ENCODE measurements at places on chromosomes 5 and 9.
A peak's percentile ranks its signal among the peaks of the same experiment; 100 is the strongest.

- H3K4me3 ChIP-seq = no peak overlapping the region
- no peak for DNase-seq
- H3K4me1 ChIP-seq = no peaks in the 10 kb centered on the region
- H3K36me3 ChIP-seq = no peaks in the 10 kb centered on the region
- H3K27ac ChIP-seq = no peak overlapping the region
- H3K27me3 ChIP-seq = no peaks in the 10 kb centered on the region
Measured at GRCh38 chr9:126486276-126486675, 127.5 kb upstream of the LMX1B start.

DNA sequence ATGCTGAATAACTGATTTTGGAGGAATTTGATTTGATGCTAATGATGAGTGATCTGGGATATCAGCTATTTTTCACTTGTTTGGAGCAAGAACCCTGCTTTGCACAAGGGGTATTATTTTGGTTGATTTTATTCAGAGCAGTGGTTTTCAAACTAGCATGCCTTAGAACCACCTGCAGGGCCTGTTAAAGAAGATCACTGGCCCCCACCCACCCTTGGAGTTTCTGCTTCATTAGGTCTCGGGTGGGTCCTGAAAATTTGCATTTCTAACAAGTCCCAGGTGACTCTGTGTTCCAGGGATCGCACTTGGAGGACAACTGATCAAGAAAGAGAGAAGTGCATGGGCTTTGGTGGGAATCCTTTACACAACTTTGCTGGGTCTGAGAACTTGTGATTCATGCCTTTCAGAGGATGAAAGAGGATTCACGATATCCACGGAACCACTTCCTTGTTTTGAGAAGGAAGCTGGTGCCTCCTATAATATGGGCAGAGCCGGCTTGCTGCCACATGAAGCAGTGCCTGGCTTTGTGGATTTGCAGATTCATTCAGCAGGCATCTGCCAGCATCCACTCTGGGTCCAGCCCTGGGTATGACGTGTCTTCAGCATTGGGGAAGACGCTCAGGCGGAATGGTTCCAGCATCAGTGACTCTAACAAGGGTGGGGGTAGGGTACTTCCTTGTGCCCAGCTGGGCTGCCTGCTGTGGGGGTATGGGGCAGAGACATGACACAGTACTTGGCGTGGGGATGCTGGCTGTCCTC is 106.6 kb upstream of the PITX1 start:
- H3K36me3 ChIP-seq = no peaks in the 10 kb centered on the region
- peak overlapping the region; percentile 5 for H3K4me3 ChIP-seq
- no peaks in the 10 kb centered on the region for H3K27me3 ChIP-seq
- H3K27ac ChIP-seq = peak overlapping the region; percentile 59

DNA sequence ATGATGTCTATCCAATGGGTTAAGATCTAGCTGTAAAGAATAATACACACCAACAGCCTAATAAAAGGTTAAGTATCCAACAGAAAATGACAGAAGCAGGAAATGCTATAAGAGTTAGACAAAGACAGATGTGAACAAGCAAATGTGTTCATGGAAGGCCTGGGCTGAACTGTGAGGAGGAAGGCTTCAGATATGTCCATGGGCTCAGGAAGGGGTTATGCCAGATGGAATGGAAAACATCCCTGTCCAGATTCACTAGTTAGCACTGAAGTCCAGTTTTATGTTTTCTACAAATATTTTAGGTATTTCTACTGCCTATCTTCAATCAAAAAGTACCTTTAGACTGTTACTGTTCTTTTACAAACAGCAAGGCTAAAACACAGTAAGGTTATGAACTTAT is 27.1 kb downstream of the ERAP1 start:
- no peak overlapping the region for H3K4me3 ChIP-seq
- H3K27ac ChIP-seq = peak overlapping the region; percentile 75
- peaks cover 16% of the 10 kb centered on the region for H3K36me3 ChIP-seq
- peaks cover 33% of the 10 kb centered on the region for H3K4me1 ChIP-seq
- no peak for DNase-seq

DNA sequence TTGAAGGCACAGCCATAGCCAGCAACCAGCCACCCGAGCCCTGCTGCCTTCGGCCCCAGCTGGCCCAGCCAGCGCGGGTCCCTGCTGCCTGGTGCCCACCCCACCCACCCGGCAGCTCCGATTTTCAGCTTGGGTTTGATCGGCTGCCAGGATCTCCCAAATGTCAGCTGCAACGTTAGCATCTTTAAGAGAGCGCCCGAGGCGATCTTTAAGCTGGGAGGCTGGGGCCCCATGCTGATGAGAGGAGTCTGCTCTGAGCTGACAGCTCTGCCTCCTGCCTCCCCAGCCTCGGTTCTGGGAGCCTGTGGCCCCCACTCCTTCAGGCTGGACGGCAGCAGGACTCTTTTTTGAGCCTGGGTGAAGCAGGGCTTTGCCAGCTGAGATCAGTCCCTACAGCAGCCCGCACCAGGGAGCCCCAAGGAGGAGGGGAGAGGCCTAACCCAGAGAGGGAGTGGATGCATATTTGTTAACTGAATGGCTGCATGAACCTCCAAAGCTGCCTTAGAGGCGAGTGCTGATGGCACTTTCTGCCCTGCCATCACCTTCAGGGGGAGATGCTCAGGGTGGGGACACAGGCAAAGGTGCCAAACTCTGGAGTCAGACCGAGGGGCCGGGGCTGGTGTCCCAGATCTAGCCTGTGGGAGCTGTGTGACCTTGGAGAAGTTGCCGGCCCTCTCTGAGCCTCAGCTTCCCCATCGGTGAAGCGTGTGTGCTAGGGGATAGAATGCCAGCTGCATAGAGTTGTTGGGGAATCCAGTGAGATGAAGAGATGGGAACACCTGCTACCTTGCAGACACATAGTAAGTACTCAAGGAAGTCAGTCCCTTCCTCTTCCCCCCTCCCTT is 165.5 kb downstream of the C9orf50 start:
- no peak overlapping the region for H3K27ac ChIP-seq
- H3K4me3 ChIP-seq = no peak overlapping the region
- peaks cover 8% of the 10 kb centered on the region for H3K27me3 ChIP-seq
- H3K4me1 ChIP-seq = peaks cover 5% of the 10 kb centered on the region
- DNase-seq = no peak

DNA sequence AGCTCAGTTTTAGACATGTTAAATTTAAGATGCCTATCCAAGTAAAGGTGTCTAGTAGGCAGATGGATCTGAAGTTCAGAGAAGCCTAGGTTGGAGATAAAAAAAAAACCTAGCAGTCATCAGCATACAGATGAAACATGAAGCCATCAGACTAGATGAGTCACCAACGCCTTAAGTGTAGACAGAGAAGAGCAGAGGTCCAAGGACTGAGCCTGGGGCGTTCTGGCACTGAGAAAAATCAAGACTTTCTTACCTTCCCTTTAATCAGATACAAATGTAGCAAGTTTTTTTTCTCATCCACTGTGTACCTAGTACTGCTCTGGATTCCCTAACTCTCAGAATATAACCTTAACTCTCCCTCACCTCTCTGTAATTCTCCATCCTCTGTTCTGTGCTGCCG is 97.3 kb downstream of the SIL1 start:
- no peak overlapping the region for H3K4me3 ChIP-seq
- no peak overlapping the region for H3K27ac ChIP-seq
- no peaks in the 10 kb centered on the region for H3K27me3 ChIP-seq
- no peak for DNase-seq

GRCh38 chr9:589723-590122 is 251.8 kb upstream of the DMRT1 start:
- H3K4me3 ChIP-seq = no peak overlapping the region
- H3K36me3 ChIP-seq = no peaks in the 10 kb centered on the region
- DNase-seq = no peak
- no peaks in the 10 kb centered on the region for H3K27me3 ChIP-seq
- peaks cover 37% of the 10 kb centered on the region for H3K4me1 ChIP-seq
- peak overlapping the region; percentile 57 for H3K27ac ChIP-seq

- H3K36me3 ChIP-seq = no peaks in the 10 kb centered on the region
- H3K4me3 ChIP-seq = no peak overlapping the region
- H3K27me3 ChIP-seq = no peaks in the 10 kb centered on the region
- H3K27ac ChIP-seq = no peak overlapping the region
Measured at GRCh38 chr5:74226716-74227485, 413.6 kb downstream of the ENC1 start.

GRCh38 chr5:141496038-141496437 is 7.2 kb downstream of the PCDHGC5 start:
- H3K4me1 ChIP-seq = no peaks in the 10 kb centered on the region
- H3K4me3 ChIP-seq = no peak overlapping the region
- no peak for DNase-seq
- no peaks in the 10 kb centered on the region for H3K27me3 ChIP-seq
- no peak overlapping the region for H3K27ac ChIP-seq
- no peaks in the 10 kb centered on the region for H3K36me3 ChIP-seq

DNA sequence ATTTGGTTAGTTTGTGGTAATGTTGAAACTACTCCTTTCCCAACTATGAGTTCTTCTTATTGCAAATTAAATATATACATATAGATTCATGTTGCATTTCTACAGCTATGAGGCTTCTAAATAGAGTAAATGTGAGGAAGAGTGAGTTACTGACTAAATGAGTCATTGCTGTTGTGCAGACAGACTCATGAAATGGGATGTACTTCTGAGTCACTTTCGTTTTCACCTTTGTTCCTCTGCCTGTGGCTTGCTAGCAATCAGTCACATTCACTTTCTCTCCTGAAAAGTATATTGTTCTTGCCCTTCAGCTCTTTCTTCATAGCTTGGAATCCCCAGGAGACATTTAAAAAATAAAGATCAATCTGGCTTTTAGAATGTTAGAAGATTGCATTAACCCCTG is 295.5 kb upstream of the SMC2 start:
- DNase-seq = no peak
- no peak overlapping the region for H3K27ac ChIP-seq
- H3K36me3 ChIP-seq = no peaks in the 10 kb centered on the region
- no peaks in the 10 kb centered on the region for H3K4me1 ChIP-seq
- H3K4me3 ChIP-seq = no peak overlapping the region

- no peak overlapping the region for H3K27ac ChIP-seq
- no peaks in the 10 kb centered on the region for H3K27me3 ChIP-seq
- peaks cover 18% of the 10 kb centered on the region for H3K4me1 ChIP-seq
- no peak for DNase-seq
- H3K36me3 ChIP-seq = no peaks in the 10 kb centered on the region
Measured at GRCh38 chr9:108816037-108816436, 39.7 kb downstream of the ACTL7B start.

DNA sequence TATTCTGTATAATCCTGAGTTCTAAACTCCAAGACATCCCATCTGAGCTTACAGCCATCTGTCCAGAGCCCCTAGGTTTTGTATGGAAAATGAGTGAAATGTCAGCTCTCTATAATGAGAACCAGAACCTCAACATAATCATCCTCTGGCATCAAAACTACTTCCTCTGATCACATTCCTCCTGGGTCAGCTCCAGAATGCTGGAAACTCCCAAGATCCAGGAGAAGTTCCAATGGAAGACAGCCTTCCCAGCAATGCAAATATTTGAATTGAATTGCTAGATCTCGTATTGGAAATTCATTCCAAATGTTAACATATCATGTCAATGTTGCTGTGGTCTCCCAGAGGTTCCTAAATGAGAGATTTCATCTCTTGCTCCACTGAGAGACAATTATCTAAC is 23.8 kb downstream of the C9 start:
- no peak for DNase-seq
- no peaks in the 10 kb centered on the region for H3K4me1 ChIP-seq
- H3K27me3 ChIP-seq = no peaks in the 10 kb centered on the region
- no peak overlapping the region for H3K27ac ChIP-seq

DNA sequence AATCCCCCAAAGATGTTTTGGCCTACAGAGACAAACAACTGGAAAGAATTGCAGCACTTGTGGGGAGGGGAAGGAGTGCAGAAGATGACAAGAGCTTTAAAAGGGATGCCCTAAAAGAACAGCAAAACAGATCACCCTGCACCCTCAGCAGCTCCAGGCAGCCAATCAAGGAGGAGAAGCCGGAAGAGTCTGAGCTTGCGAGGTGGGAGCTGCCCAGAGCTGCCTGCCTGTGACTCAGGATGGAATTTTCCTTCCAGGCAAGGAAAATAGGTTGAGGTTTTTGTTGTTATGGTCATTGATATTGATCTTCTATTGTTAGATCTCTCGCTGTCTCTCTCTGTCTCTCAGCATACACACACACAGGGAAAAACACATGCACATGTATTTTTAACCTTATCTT is 70.3 kb upstream of the MAP1B start:
- peak; percentile 11 for DNase-seq
- H3K36me3 ChIP-seq = no peaks in the 10 kb centered on the region
- H3K27me3 ChIP-seq = no peaks in the 10 kb centered on the region
- peak overlapping the region; percentile 10 for H3K27ac ChIP-seq
- no peak overlapping the region for H3K4me3 ChIP-seq
- peaks cover 25% of the 10 kb centered on the region for H3K4me1 ChIP-seq

Data from keratinocyte (primary cell).